ENCODE measurements at places on chromosomes 6 and 20.
A peak's percentile ranks its signal among the peaks of the same experiment; 100 is the strongest.

GRCh38 chr6:36735110-36736071 is 37.8 kb downstream of the RAB44 start:
- peak; percentile 24 for DNase-seq

DNA sequence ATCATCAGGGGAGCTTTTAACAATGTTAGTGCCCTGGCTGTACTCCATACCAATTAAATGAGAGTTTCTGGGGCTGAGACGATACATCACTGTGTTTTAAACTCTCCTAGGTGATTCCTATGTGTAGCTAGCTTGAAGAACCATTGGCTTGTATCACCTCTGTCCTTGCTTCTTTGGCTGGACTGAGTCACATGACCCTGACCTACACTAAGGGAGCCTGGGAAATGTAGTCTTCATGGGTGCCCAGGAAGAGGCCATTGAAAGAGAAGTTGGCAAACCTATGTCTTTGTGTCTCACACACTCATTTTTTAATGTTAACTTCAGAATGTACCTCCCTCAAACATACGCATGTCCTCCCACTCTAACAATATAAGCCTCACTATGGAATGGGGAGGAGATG is 506.6 kb downstream of the DHX35 start:
- DNase-seq = no peak

GRCh38 chr6:56372406-56372995 is 125.1 kb upstream of the COL21A1 start:
- no peak for DNase-seq

DNA sequence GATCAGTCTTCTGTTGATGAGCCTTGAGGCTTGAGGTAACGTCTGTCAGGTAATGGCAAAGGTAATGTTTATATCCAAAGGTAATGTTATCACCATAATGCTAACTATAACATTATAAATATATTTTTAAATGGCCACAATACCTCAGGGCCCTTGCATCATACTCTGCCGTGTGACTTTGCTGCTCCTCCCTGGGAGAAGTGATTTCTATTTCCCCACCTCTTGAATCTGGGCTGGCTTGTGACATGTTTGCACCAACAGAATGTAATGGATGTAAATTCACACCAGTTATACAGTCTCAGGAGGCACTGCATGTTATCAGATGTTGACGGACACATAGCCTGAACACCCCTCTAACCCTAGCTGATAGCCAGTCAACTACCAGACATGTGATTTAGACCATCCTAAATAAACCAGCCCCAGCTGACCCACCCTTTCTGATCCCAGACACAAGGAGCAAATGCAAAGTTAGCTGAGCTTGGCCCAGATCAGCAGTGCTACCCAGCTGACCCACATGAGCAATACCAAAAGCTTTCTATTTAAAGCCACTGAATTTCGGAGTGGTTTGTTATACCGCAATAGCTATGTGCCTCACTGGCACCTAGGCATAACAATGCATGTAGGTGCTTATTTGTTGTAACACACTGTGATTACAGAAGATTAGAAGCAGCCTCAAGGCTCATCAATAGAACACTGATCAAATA is 93.8 kb upstream of the SIRPA start:
- DNase-seq = no peak

- DNase-seq = no peak
Observed at GRCh38 chr20:50121858-50122271, 8.9 kb upstream of the UBE2V1 start.

DNA sequence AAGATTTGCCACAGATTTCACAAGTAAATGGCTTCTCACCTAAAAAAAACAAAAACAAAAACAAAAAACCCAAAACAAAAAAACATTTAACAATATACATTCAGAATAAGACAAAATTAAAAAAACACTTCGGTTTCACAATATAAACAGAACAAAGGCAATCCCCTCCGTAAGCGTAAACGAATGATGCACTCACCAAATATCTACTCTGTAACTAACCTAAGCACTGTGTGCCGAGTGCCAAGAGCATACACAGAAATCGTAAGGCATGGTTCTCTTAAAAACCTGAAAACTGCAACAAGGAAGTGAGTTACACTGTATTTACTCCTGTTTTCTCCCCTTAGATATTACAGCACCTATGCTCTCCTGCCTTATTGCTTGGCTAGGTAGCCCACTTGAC is 12.1 kb upstream of the MICAL1 start:
- DNase-seq = no peak

DNA sequence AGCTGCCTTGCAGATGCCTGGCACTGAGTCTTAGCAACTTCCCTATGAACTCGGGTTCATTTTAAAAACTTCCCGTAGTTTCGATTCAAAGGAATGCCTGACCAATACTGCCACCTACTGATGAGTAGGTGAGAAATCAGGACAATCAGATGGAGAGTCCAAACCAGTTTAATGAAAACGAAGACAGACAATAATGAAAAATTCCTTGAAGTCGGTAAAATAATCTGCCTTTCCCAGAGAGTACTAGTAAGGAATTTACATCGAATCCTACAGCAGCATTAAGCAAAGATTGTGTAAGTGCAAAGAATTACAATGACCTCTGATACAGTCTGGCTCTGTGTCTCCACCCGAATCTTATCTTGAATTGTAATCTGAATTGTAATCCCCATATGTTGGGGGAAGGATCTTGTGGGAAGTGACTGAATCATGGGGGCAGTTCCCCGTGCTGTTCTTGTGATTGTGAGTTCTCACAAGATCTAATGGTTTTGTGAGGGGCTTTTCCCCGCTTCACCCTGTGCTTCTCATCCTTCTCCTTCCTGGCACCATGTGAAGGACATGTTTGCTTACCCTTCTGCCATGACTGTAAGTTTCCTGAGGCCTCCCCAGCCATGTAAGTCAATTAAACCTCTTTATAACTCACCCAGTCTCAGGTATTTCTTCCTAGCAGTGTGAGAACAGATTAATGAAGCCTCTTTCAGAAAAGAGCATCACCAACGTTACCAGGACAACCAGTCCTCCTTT is 134.4 kb downstream of the ARHGAP18 start:
- DNase-seq = no peak

DNA sequence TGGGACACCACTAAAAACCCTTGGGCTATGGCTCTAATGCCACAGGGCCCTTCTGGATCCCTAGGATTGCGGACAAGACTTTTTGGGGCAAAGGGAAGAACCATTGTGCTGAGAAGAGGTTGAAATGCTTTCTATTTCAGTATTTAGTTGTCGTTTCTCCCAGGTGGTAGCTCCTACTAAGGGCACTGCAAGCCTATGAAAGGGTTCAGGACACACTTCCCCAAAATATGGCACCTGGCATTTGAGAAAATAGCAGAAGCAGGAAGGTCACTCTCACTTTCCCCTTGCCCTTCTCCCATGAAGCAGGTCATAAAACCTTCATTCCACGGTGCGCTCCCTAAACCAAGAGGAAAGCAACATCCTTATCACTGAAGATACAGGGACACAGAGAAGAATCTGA is 125.4 kb upstream of the GPR6 start:
- DNase-seq = no peak

- DNase-seq = no peak
Observed at GRCh38 chr6:113489952-113490746, 367.0 kb upstream of the MARCKS start.

DNA sequence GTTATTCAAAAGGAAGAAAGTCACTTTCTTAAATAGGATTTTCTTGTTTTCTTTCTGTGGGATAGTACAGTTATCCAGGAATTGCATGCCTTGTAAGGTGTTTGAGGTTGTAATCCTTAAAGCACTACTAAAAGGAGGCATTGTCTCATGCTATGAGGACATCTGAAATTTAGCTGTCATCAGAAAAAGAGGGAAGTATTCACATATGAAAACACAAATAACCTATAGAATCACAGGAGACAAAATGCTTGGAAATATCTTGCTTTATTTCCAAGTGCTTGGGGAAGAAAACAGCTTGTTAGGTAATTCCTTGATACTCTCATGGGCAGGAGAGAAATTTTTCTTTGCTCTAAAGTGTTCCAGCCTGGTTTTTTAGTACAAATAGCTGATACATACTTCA is 40.1 kb downstream of the HECA start:
- no peak for DNase-seq

DNA sequence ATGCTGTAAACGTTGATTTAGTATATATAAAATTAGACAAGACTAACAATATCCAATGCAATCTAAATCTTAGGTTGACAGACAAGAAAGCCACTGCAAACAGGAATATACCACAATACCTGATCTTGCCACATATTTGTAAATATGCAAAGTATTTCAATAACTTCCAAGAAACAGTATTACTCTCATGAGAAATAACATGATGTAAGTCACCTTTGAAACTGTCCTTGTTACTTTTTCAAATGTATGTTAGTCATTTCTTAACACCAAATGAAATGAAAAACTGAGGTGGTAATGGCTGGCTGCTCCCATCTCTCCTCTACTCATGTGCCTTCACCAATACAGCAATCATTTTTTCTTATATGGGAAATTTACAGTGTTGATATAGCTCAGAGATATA is 118.7 kb downstream of the ATG5 start:
- DNase-seq = no peak

DNA sequence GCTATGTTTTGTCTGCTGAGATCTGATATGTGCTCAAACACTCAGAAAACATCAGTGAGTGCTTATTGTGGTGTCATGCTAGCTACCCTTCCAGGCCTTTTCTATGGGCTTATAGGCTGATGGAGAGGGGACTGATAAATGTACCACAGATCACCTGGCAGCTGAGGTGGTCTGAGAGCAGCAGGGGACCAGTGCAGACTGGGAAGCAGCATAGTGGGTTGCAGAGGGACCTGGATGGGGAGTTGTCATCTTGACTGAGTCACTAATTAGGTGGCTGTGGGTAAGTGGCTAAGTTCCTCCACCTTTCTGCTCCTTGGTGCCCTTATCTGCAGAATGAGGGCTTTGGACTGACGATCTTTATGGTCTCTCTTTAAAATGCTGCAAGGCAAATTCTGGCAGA is 2.8 kb downstream of the TMEM200A start:
- no peak for DNase-seq

DNA sequence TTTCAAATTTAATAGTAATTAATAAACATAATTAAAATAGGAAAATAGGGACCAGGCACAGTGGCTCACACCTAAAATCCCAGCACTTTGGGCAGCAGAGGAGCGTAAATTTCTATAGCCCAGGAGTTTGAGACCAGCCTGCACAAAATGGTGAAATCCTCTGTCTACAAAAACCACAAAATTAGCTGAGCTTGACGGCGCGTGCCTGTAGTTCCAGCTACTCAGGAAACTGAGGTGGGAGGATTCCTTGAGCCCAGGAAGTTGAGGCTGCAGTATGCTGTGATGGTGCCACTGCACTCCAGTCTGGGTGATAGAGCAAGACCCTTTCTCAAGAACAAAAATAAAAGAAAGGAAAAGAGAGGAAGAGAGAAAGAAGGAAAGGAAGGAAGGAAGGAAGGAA is 1387.0 kb upstream of the ADGRB3 start:
- no peak for DNase-seq

GRCh38 chr6:121823437-121823851 is 388.0 kb downstream of the GJA1 start:
- DNase-seq = no peak

GRCh38 chr6:110875548-110876169 is 1.1 kb downstream of the AMD1 start:
- DNase-seq = peak; percentile 45

- DNase-seq = no peak
Observed at GRCh38 chr6:158708239-158708638, 58.4 kb downstream of the SYTL3 start.

DNA sequence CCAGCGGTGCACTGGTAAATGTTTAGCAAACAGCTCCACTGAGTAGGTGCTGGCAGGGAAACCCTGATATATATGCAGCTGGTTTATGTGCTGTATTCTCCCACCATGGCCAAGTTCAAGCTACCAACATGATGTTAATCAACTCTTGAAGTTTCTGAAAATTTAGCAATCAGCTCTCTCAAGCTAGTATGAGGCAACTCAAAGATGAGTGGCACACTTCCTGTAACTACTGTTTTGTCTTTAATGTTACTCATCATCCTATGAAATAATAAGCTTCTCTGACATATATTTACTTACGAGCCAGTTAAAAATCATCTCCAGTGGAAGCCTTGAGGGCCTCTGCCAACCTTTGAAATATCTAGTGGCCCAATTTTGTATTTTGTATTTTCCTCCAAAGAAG is 54.7 kb downstream of the TRMT6 start:
- no peak for DNase-seq

- DNase-seq = no peak
Observed at GRCh38 chr6:158030380-158031300, 49.0 kb downstream of the SYNJ2 start.

DNA sequence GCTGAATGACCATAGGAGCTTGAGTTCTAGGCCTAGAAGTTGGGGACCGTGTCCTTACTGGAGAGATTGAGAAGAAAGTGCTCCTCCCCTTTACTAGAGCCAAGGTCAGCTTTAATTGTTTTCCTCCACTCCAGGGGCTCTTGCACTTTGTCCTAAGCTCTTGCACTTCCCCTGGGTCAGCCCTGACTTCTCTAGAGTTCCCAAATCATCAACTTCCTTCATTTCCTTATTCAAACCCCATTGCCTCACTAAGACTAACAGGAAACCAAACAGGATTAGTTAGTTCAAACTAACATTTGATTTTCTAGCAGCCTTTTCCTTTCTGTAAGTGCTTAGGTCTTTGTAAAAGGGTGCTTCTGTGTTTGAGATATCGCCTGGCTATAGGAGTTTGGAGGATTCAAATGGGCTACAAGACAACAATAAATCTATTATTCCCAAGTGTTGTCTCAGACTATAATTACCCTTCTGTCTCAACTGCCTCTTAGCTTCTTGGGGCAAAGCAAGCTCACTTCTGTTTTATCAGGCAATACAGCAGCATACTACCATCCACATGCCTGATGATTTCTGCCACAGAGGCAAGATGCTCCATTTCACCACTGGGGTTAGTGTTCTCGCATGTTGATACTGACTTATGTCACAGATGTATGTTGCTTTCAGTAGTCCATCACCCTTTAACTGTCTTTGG is 12.8 kb upstream of the DTNBP1 start:
- no peak for DNase-seq

DNA sequence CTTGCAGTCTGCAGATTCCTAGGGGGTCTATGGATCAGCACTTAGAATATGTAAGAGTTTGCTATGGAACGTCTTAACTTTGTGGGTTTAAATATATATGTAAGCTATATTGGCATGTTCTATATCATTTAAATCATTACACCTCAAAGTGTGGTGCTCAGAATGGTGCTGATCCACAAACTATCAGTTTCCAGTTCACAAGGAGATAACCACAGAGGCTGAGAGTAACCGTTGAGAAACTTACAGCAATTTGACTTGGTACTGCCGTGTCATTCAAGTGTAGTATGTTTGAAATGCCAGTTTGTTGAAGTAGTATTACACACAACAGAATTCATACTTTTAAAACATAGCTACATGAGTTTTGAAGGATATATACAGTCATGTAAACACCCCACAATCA is 279.7 kb downstream of the FARS2 start:
- no peak for DNase-seq

GRCh38 chr20:19451231-19451922 is 238.9 kb downstream of the SLC24A3 start:
- no peak for DNase-seq

- DNase-seq = no peak
Observed at GRCh38 chr6:74166849-74167248, 470.8 kb downstream of the CD109 start.

DNA sequence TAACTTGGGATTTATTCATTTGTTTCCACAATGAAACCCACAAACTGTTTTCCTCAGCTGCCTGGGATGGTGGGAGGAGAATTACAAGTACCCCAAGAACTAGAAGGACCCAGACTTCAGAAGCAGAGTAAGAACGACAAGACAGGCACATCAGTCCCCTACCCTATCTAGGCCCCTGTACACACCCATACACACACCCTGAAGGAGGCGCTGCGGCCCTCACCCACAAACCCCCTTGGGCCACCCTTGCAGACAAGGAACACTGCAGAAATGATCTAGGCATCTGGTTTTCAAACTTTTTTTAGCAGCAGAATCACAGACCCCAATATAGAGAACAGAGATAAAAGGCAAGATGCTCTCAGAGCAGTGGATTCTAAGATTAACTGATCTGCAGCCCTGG is 55.0 kb downstream of the TRERF1 start:
- no peak for DNase-seq

Data from stimulated activated CD4-positive, alpha-beta T cell treated with anti-CD3 and anti-CD28 coated beads, Interleukin-15, amount 100 ng/mL, for 48 hours (primary cell).